ENCODE measurements at places on chromosomes 5 and 9.

DNA sequence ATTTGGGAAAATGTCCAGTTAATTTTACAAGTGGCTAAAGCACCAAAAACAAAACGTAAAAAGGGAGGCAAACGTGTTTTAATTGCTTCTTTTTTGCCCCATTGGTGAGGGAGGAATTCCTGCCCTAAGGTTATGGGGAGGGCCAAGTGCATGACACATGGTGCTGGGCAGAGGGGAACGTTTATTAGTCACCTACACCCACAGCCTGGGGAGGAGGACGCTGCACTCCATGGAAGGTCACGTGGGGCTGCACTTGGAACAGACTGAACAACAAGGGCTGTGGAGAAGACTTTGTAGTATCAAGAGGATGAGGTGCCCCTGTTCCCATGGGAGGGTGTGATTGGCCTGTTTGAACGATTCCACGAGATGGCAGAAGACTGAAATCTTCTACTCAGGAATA, 13.7 kb upstream of the ADAMTS16 start:
- no peak for DNase-seq

DNA sequence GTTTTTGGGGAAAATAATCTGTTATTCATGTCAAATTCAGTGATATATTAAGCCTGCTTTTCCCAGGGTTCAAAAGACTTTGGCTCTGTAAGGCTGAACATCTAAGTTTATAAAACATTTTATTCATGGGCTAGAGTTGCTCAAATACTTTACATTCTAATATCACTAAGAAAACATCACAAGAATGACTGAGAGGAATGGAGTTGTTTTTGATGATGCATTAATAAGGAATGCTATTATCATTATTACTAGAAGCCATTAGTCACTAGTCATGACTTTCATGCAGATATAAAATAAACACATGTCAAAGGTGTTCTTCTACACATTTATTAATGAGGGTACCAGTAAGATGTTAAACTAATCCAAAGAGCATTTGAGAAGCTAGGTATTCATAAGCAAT, 185.5 kb upstream of the KCNN2 start:
- DNase-seq: no peak

GRCh38 chr5:125961150-125961549, 462.1 kb upstream of the GRAMD2B start:
- no peak for DNase-seq

DNA sequence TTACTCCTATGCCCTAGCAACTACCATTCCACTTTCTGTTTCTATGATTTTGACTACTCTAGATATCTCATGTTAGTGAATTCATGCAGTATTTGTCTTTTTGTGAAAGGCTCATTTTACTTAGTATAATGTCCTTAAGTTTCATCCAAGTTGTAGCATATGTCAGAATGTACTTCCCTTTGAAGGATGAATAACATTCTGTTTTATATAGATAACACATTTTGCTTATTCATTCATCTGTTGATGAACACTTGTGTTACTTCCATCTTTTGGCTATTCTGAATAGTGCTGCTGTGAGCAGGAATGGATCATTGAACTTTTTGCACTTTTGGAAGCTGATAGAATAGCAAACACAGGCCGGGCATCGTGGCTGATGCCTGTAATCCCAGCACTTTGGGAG, 140.2 kb upstream of the MYO10 start:
- DNase-seq: no peak

- no peak for DNase-seq
These were observed 134.3 kb upstream of the ICE1 start for GRCh38 chr5:5288201-5288600.

DNA sequence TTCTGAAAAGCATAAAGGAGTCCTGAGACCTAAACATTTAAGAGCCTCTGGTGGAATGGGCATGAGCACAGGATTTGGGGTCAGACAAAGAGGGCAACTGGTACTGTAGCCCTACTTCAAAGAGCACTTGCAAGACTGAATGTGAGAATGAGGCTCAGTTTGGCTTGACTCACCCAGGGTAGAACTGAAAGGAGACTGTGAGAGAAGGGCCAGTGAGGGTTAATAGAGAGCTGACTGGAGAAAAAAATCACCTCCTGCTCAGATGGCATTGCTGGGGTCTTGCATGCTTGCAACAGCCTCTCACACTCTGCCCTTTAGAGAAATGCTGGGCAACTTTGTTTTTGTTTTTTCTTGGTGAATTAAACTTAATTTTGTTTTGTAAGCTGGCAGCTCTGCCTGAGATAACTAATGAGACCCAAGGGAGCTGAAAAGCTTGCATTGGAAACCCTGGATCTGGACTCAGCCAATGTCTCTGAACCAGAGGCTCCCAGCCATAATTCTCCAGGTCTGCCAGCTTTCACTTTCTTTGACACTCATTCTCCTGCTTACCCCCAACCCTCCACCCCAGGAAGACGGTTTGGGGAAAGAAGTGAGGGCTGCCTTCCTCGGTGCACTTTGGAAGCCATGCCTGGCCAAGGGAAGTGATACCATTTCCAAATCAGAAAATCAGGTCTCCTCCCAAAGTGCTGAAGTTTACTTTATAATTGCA, 161.1 kb upstream of the PANK3 start:
- no peak for DNase-seq

DNA sequence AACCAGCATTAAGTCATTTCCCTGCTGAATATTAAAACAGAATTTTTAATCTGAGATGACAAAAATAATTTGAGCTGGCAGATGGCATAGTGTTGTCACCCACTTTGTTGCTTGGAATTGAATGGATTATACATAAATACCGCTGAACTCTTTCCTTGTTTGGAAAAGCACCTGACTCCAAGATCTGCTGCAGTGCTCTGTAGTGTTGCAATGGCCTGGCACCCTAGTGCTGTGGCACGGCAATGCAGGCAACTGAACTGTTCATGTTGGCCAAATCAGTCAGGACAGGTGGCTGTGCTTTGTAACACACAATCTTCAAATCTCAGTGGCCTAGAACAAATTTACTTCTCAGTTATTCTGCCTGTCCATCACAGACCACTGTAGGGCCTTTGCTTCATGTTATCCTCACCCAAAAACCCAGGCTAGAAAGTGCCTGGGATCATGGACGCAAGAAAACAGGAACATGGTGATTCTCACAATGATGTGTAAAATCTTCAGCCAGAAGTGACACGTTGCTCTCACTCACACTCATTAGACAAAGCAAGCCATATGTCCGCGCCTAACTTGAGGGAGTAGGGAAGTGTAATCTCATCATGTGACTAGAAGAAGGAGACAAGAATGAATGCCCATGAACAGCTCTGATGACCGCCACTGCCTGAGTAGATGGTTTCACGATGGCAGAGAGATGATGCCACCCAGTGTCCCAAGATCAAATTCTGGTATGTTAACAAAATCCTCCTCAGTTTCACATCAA, 191.9 kb upstream of the PUM3 start:
- no peak for DNase-seq

GRCh38 chr5:108531367-108532128, 149.7 kb upstream of the FBXL17 start:
- DNase-seq: no peak

- DNase-seq: no peak
These were observed 132.0 kb downstream of the FAM174A start for GRCh38 chr5:100667161-100667630.

- DNase-seq: no peak
These were observed 101.5 kb downstream of the ARHGEF28 start for GRCh38 chr5:73727470-73727869.

GRCh38 chr5:74162524-74162923, 478.0 kb downstream of the ENC1 start:
- no peak for DNase-seq

DNA sequence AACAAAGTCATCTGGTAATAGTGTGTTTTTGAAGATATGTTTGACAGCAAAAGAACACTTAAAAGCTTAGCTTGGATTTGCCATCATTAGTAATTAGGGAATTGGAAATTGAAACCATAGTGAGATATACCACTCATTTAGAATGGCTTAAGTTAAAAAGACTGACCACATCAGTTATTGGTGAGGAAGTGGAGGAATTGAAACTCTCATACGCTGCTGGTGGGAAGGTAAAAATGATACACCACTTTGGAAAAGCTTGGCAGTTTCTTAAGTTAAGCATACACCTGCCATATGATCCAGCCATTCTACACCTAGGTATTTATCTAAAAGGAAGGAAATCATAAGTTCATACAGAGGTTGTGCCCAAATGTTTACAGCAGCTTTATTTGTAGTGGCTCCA, 213.2 kb downstream of the TRIO start:
- no peak for DNase-seq

DNA sequence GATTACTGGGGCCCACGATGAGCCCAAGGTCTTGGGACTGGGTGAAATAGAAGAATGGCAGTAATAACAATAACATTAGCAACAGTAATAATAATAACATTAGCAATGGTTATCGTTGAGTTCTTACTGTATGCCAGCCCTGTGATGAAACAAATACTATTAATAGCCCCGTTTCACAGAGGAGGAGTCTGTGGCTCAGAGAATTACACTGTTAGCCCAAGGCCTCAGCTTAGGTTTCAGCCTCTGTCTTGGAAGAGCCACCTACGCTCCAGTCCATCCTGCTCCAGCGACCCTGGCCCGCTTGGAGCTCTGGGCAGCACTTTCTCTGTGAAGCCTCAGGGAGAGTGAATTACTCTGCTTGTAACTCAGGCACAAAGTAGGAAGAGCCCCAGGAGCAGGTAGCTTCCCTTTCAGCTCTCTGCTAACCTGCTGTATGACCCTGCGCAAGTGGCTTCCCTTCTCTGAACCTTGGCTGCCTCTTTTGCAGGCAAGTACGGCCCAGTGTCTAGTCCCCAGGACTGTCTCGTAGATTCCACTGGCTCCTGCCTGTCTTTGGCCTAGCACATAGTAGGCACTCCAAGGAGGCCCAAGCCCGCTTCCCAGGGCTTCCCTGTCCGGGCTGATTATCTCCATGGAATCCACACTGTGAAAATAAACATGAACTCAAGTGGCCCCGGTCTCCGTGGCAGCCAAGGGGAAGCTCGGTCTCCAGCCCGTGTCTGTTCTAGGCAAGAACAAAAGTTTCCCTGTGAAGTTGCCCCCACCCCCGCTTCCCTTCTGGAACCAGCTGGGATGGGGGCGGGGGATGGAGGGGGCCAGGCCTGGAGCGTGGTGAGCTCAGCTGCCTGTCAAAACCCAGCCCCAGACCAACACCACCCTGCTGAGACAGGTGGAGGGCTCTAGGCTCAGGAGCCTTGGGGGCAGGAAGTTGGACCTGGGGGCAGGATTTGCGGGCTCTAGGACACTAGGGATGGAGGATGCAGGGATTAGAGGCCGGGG, 26.2 kb upstream of the LMX1B start:
- DNase-seq: no peak

DNA sequence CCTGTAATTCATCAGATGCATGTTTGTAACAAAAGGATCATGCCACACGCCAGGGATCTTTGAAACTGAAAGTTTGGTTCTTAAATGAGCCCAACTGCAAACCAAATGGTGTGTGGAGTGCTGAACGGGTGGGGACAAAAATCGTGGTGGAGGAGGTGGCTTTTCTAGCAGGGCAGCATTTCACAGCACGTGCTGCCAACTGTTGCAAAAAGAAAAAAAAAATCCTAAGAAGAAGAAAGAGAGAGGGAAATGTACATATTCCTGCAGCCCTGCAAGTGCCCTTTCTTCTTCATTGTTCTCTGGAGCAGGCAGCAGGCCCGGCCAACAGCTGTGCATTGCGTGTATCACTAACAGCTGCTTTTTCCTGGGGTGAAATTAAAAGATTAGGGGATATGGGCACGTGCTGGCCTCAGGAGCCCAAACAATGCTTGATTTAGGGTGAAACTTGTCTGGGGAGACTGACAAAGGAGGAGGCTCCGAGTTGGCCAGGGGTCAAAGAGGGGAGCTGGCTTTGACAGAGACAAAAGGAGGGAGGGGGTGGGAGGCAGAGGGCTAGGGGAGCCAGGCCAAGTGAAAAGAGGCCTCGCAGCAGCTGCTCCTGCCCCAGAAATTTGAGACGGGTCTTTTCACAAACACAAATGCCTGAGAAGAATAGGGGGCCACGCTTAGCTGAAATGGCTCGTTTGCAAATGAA, 73.0 kb downstream of the GADD45G start:
- DNase-seq: no peak

DNA sequence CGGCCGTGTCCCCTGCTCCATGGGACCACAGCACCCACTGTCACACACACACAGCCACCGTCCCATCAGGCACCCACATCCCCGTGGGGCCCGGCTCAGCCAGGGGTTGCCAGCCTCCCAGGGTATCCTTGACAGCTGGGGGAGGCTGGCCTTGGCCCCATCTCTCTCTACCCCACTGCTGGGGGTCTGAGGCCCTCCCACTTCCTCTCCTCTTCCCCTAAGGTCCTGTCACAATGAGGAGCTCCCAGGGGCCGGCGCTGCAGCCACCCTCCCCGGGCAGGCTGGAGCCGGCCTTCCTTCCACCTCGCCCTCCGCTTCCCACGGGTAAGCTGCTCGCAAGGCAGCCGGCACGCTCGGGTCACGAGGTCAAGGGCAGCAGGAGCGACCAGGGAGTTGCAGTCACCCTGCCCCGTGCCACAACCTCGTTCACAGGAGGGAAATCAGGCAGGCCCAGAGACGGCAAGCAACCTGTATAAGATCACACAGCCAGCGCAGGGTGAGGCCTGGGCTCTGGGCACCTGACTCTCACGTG, 38.6 kb upstream of the NOTCH1 start:
- DNase-seq: no peak

GRCh38 chr9:20472342-20473045, 149.8 kb downstream of the MLLT3 start:
- no peak for DNase-seq

- no peak for DNase-seq
These were observed 79.2 kb downstream of the RGS3 start for GRCh38 chr9:113542741-113543140.

Measured in activated CD4-positive, CD25-positive, alpha-beta regulatory T cell treated with anti-CD3 and anti-CD28 coated beads, Interleukin-2, amount 50 U/mL, for 72 hours (primary cell).